ENCODE measurements at places on chromosomes 2 and 18.

DNA sequence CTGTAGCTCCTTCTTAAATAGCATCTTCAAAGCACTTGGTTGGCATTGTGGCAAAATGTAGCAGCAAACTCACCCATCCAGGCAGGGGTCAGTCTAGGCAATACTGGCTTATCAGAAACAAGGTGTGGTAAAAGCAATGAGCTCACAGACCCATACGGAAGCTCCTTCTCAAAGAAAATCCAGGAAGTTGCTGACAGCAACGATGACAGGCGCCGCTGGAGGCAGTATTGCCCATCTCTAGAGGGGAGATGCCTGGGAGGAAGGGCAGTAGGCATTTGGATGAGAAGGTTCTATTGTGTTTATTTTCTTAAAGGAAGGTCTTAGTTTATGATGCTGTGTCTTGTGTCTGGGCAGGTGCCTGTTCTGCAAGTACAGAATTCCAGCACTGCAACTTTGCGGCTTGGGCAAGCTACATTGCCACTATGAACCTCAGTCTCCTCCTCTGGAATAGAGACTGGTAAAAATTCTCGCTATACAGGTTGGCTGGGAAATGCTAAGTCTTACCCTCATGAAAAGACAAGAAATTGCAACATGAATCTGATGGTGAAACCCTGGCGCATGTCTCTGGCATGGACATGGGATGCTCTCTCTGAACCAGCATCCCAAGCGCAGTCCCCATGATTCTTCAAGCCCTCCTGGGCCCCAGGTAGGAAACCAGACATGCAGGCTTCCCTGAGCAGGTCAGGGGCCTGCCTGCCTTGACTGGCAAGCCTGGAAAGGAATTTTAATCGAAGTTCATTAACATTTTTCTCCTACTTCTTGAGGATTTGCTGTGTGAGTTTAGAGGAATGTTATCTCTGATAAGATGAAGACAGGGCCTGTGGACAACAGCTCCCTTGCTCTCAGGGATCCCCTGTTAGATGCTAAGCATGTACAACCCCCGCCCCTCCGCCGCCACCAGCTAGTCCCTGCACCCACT, 156.0 kb downstream of the TFCP2L1 start:
- DNase-seq: peak; percentile 63

- DNase-seq: no peak
Measured at GRCh38 chr2:80380736-80381135, 76.2 kb upstream of the LRRTM1 start.

- DNase-seq: no peak
Measured at GRCh38 chr2:73406996-73407395, 21.4 kb downstream of the ALMS1 start.

GRCh38 chr2:117973498-117974082, 40.3 kb downstream of the CCDC93 start:
- no peak for DNase-seq

- no peak for DNase-seq
Measured at GRCh38 chr2:7703048-7703447, 785.8 kb downstream of the RNF144A start.

DNA sequence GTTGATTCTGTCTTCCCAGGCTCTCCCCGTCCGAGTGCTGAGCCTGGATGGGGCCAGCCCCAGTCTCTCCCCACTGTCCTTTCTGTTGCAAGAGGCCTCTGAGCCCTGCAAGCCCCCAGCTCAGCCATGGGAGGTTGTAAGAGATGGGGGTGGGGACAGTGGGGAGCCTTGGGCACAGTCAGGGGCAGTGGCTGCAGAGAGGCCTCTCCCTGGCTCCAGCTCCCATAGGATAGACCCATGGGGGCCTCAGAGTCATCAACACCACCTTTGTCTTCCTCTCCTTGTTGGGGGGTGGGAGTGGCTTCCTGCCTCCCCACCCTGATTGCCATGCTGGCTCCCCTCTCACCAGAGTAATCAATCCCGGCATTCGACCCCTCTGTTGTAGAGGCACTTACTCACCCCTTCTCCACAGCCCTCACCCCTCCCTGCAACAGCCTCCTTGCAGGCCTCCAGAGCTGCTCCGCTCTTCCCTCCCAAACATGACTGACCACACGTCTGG, 37.5 kb upstream of the NPAS2 start:
- DNase-seq: no peak

GRCh38 chr2:97716695-97717612, 3.6 kb downstream of the ZAP70 start:
- no peak for DNase-seq

DNA sequence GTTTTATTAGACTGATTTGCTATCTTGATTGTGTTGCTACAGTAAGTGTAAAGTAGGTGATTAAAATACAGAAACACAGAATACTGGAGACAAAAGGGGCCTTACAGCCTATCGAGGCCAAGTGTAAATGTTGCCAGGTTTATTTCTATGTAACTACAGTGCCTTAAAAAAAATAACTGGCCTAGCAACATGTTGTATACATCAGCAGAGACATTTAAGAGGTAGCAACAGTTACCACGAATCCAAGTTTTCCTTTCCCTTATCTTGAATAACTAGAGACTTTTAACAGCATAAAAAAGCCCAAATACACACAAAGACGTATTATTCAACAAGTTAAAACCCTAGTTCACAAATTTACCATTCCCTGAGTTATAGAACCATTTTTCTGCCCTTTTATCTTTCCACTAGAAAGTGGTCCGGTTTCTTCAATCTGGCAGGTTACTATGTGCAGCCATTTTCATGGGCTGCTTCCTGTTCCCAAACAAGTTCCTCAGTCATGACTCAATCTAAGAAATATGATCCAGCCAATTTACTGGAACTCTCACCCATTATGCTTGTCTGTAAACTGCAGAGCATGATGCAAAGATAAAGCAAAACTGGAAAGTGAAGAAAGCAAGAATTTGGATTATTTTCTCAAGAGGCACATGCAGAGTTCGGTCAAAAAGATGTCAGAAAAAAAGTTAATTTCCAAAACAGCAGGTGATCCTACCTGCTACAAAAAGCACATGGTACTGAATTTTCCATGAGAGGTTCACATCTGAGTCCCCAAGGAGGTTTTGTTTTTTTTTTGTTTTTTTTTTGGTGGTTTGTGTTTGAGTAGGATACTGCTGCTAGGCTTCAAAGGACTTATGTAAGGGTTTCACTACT, 22.2 kb downstream of the NFE2L2 start:
- DNase-seq: no peak

DNA sequence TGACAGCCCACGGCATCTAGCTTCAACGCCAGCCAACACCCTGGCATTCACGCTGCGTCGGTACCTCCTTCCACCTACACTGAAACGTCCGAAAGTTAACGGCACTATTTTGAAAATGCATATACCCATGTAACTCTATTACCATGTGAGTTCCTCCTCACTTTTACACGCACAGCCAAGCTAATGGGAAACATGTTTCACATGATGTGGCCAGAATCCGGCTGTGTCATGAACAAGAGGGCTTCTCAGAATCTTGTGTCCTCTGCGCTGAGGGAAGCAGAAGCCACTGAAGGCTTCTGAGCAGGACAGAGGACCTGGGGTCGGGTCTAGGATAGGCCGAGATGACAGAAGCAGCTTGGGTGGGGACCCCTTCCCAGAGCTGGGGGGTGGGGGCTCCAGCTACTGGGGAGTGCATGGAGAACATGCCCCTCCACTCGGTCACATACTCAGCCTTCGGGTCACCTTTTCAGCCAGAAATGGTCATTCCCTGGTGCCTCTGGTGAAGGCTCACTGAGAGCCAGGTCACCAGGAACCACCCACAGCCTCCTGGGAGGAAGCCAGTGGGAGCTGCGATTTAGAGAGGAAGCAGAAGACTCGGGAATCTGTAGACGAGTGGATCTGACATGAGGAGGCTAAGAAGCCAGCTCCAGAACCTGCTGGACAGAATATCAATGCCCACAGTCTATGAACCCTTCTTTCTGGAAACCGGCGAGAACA, 41.5 kb downstream of the HDAC4 start:
- no peak for DNase-seq

GRCh38 chr2:173354073-173354581, 545 bp upstream of the CDCA7 start:
- DNase-seq: no peak

DNA sequence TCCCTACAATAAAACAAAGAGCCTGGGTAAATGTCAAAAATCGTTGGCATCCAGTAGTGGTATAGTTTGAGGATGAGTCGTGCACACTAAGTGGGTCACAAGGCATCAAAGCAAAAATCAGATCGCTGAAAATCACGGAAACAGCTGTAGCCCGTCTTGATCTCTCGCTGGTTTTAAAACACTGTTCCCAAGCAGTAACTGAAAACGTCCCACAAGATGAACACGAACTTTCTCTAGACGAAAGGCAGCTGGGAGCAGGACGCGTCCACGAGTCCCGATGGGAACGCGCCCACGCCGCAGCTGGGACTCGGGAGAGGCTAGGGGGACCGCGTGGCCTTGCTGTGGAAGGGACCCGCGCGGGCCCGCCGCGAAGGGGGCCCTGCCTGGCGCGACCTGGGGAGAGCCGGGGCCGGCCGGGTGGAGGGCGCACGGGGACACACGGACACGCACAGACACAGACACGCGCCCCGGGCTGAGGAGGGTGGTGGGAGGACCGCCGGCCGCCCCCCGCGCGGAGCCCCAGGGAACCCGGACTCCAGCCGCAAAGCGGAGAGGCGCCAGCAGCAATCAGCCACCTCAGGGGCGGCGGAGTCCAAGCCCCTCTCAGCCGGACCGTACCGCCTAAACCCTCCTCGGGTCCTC, 651 bp downstream of the STK17B start:
- DNase-seq: peak; percentile 49

GRCh38 chr18:36769172-36769571, 59.6 kb downstream of the TPGS2 start:
- DNase-seq: no peak

- no peak for DNase-seq
Measured at GRCh38 chr18:31983020-31983419, 35.6 kb upstream of the RNF125 start.

DNA sequence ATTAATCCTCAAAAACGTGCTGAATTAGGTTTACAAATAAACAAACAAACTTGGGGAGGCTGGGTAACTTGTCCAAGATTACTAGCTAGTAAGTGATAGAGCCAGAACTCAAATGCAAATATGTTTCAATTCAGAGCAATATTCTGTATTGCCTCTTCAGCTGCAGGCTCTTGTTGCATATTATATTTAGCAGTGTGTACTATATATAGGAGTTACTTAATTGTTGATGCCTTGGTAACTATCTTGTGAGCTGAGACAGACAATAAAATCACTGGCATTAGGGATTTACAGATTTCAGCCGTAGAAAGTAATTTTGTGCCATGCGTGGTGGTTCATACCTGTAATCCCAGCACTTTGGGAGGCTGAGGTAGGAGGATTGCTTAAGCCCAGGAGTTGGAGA, 10.2 kb upstream of the ANKRD12 start:
- DNase-seq: no peak

GRCh38 chr2:102736110-102736409, 25.8 kb upstream of the TMEM182 start:
- DNase-seq: no peak

- DNase-seq: no peak
Measured at GRCh38 chr2:28080911-28081310, 190.4 kb downstream of the BABAM2 start.
